ENCODE measurements at places on chromosomes 7 and 10.

DNA sequence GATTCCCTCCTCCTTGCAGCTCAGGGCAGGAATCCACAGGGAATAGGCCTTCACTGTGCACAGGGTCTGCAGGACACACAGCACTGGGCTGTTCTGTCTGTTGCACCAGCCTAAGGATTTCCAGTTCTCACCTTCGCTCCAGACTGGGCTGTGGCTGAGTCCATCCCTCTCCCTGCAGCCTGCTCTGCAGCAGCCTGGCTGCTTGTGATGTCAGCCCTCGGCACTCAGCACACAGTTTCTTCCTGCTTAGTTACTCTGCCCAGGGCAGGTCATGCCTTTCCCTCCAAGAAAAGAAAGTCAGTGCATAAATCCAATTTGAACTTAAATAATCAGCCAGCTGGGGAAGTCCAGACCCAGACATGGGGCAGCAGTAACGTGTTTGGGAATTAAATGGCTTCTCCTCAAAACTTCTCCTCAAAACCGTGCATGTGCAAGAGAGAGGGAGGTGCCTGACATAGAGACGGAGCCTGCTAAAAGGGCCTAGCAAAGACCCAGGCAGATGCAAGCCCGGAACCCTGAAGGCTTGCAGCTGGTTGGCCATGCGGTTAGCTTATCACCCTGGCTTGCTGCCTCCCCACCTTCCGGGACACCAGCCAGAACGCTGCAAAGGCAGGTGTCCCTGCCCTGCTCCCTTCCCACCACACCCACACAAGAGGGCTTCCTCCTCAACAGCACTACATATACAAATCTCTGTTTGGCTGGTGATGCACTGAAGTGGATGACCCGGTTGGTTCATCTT is 10.9 kb upstream of the GDF2 start:
- DNase-seq, result no peak

DNA sequence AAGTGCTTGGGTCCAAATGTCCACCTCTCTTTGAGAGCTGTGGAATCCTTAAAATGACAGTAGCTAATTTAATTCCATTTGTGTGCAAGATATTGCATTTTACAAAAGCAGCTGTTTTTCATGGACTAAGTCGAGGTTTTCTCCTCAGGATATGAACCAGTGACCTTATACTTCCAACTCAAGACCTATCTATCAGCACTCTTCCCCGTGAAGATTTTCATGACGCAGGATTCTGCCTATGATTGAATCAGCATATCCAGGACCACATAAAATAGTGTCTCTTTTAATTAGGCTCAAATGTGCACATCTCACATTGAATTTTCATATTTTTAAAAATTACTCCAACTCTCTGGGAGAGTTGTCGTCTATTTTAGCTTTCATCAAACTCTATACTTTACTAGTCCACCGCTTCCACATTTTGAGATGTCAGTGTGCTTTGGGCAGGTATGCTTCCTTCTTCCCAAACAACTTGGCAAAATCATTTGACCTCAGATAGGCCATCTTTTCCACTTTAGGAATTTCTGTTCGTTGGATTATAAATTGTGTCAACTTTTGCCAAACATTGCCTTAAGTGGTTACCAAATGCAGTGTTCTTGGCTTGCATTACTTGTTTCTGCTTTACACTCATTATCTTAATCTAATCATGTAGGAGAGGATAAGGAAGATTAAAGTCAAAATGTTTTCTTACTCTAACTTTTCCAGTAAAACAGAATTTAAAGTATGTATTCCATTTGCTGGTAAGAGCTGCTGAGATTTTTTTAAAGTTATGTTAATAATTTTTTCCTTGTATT is 39.4 kb downstream of the SEMA3A start:
- DNase-seq, result no peak

DNA sequence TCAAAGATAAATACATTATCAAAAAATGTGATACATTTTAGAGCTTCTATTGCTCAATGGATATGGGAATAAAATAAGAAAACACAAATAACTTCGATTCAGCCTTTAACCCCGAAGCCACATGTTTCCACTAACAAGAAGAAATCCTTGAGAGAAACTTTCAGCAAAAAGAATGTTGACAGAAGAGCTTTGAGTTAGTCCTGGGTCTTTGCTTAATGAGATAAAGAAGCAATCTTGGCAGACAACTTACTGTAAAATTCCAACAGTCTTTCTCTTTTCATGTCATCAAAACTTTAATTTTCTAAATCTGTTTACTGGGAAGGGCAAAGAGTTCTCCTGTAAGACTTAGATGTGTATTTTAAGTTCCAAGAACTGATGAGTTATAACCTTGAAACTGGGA is 810.2 kb downstream of the CNTNAP2 start:
- DNase-seq, result no peak

DNA sequence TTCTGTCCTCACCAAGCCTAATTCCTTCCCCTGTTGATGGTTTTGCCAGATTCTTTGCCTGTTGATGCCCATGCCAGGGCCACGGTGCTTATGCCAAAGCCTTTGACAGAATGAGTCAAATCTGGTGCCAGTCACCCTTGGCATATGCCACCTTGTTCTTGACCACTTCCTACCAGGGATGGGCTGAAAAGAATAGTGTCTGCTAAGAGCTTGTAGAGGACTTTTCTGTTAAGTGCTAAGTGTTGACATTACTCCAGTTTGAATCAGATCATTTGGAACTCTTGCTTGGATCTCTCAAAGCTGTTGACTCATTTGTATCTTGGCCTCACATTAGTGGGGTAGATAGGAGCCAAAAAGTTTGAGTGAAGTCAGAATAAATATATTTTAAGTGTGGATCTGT is 661.2 kb downstream of the AUTS2 start:
- no peak for DNase-seq

DNA sequence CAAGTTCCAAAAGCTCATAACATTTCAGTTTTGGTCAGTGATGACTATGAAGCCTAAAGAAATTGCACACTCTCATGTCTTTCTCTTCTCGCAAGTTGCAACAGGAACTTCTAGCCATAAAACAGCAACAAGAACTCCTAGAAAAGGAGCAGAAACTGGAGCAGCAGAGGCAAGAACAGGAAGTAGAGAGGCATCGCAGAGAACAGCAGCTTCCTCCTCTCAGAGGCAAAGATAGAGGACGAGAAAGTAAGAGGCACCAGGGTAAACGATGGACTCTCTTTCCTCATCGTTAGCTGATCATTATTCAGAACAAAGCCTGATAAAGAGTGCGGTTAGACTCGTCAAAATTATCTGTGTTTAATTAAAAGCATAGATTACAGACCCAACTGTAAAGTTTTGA is 94.7 kb downstream of the HDAC9 start:
- no peak for DNase-seq

GRCh38 chr7:15043931-15044330 is 141.4 kb upstream of the DGKB start:
- no peak for DNase-seq

DNA sequence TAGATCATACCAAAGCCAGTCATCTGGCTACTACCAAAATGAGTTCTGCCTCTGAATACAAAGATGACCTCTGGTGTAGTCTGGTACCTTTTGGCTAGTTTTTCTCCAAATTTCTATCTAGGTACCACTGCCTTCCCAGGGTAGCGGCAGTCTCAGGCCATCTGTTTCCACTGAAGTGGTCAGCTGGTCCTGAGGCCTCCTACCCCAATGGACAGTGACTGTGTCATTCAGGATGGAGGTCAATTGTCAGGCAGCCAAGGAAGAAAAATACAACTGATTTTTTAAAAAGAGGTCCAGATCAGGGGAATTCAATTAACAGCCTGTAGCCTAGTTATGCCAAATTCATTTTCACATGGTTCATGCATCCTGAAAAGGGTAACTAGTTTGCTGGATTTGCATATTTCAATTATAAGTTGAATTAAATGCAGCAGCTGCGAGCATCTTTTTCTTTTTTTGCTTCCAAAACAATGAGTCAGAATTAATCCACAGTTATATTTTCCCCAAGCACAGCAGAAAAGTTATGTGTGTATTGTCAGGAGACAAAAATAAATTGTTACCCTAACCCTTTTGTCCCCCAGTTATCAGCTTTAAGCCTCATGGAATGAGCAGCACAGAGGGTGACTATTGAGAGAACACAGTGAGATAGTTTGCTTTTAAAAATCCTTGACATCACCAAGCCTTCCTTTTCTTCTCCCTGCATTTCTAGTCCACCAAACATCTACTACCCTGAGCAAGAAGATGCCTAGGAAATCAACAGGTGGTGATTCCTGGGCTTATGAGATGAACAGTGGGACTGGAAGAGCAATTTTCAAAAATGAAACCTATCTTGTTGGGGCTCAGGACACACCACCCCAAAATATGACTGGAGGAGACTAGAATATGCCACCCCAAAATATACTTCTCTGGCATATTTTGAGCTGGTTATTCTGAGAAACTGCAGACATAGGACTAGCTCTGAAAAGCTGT is 27.7 kb downstream of the BCCIP start:
- no peak for DNase-seq

DNA sequence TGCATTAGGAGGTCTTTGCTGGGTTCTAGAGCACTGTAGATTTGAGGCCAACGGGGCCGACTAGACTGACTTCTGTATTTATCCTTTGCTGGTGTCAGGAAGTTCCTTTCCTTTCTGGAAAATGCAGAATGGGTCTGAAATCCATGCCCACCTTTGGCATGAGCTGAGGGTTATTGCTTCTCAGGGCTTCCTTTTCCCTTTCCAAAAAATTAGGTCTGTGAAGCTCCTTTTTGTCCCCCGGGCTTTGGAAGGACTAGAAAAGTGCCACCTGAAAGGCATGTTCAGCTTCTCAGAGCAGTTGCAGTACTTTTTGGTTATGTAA is 675 bp downstream of the IL6 start:
- DNase-seq, result no peak

GRCh38 chr7:114405427-114405826 is 9.2 kb upstream of the FOXP2 start:
- no peak for DNase-seq

GRCh38 chr10:5517546-5517945 is 7.2 kb upstream of the CALML3 start:
- DNase-seq, result no peak

DNA sequence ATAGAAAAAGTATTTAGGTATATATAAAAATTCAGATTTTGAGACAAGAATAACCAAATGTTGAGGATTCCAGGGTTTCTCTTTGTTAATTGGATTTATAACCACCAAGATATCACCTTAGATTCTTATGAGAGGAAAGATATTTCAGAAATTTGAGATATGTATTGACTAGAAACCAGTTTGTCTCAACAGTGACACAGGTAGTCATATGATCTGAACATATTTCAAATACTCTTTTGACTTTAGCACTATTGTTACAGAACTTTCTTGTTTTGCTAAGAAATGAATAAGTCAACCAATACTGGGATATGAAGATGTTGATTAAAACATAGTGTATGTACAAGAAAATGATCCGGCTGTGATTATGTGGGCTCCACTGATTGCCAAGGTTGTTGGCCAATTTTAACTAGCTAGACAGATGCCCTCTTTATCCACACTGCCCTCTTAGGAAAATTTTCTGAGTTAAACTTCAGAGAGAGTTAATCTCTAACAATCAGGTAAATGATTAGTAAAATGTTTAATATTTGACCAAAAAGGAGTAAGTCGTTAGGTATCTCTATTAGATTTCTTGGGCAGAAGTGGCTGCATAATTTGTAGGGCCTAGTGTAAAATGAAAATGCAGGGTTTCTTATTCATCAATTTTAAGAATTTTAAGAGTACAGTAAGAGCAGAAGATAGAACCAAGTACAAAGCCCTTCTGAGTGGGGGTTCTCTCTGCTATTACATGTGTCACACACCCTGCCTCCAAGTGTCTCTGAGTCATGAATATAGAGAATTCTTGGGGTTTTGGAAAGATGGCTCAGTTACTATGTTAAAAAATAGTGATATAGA is 376.0 kb downstream of the TFEC start:
- DNase-seq, result no peak

Data from Right ventricle myocardium superior (tissue), 1 donor.